ENCODE measurements at places on chromosomes 1 and 21.

DNA sequence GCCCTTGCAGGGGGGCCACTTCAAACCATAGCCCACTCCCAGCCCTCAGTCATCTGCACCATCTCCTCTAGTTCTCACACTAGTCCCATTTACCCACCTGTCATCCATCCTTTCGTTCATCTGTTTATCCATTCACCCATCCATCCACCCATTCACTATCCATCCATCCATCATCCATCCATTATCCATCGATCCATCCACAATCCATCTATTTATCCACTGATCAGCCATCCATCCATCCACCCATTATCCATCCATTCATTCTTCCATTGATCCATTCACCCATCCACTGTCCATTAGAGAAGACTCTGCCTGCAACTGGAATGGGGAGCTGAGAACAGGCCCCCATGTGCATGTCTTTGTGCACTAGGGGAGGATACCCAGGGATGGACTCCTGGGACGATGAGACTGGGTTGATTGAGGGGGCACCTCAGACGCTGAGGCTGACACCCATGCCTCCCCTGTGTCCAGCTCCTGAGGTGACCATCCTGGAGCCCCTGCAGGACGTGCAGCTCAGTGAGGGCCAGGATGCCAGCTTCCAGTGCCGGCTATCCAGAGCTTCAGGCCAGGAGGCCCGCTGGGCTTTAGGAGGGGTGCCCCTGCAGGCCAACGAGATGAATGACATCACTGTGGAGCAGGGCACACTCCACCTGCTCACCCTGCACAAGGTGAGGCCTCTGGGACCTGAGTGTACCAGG lies 97.9 kb downstream of the TRIM11 start:
- DNase-seq = no peak

- DNase-seq = no peak
Measured at GRCh38 chr1:218525451-218526197, 180.5 kb downstream of the TGFB2 start.

DNA sequence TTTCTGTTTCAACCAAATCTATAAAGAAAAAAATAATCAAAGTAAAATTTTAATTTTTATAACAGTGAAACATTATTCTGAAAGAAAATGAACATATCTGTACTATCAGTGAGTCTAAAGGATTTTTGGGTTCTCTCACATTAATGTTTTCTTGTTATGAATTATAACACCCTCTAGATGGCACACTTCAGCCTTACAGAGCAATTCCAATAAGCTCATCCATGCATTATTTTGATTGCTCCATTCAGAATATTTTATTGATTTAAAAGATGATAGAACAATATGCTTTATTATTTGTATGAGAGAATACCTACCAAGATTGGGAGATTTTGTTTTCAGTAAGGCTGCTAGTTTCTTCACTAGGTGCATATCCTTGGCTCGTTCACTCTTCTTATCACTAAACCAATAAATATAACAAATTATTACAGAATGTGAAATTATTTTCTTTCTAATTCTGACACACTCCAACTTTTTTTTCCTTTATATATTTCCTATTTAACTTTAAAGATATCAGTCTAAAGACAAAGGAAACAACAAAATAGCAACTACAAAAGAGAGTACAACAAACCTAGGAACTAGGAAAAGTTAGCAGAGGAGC lies 82.4 kb downstream of the RAB3GAP2 start:
- DNase-seq = no peak

- peak; percentile 92 for DNase-seq
Measured at GRCh38 chr1:24930260-24931145, at the start of gene RUNX3. Gene RUNX3 (minus strand): TSS chr1:24930276. CDS start chr1:24929868, 408 bp downstream.

Data from stimulated activated CD4-positive, alpha-beta T cell treated with anti-CD3 and anti-CD28 coated beads, Interleukin-1b, Interleukin-23, amount 100 ng/mL, for 48 hours (primary cell).